ENCODE measurements at places on chromosomes 2 and 18.

DNA sequence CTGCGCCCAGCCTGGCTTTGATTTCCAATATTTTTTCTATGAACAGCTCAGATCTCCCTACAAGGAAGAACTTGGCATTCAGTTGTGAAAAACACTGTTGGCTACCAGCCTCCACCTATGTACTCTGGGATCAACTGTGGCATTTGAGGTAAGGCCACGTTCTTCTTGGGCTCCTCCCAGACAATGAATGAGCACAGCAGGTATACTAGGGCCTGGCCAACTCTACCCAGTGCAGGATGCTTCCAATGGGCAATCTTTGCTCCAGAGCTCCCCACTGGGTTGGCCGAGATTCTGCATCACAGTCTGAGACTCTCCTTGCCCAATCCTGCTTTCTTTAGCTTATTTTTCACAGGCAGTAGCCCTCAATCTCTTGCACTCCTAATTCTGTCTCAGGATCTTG lies 75.9 kb downstream of the TMEM131 start:
- no peak for DNase-seq

DNA sequence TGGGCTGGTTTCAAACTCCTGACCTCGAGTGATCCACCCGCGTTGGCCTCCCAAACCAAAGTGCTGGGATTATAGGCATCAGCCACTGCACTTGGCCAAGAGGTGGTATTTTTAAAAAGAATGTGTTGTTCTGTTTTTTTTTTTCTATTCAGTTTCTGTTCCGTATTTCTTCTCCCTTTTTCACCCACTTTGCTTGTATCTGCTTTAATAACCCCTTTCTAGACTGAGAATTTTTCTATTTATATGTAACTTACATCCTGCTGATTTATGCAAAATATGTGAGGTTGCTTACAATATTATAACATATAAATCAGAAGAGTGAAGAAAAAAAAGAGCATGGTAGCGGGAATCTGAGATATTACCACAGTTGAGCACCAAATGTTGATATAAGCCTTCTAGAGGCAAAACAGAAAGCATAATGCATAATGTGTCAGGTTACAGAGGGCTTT lies 17.2 kb upstream of the LYPD6B start:
- DNase-seq = no peak

DNA sequence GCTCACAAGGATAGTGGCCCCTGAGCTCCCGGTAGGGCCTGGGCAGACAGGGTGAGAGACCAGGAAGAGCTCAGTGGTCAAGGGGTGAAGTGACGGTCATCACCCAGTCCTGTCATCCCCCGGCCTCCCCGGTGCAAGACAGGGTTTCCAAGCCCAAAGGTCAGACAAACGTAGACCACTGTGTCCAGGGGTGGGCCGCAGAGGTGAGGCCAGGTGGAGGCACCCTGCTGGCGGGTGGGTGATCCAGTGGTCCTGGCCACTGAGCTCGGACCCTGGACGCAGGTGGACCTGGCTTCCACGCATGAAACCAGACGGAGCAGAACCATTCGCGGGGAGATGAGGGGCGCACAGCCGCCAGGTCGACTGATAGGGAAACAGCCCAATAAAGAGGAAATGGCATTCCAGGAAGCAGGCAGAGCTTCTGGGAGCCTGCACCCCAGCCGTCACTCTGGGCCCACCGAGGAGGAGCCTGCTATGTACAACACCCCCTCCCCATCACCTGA lies 14.4 kb upstream of the SNED1 start:
- no peak for DNase-seq

DNA sequence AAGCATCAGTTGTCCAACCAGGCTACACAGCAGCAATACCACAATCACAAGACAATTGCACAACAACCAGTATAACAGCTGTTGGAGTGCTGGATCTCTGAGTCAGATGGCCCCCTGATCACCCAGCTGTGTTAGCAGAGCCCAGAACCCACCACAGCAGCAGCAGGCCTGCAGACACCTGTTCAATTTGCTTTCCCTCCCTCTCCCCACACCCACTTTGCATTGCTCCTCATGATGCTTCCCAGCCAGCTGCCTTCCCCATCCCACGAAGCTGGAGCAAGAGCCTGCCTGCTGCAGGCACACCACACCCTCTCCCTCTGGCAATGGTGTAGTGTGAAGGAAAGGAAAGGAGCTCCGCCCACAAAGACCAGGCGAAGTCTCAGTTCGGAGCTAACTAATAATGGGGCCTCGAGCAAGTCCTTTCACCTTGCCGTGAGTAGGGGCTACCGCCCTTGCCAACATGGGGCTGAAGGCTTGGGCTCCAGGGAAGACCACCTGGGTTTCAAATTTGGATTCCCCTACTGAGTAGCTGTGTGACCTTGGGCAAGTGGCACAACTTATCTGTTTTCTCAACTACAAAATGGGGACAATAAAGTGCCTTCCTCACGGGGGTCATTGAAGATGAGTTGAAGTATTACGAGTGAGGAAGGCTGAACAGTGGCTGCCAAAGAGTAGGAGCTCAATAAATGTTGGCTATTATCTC lies 19.4 kb upstream of the ZBTB7C start:
- no peak for DNase-seq

DNA sequence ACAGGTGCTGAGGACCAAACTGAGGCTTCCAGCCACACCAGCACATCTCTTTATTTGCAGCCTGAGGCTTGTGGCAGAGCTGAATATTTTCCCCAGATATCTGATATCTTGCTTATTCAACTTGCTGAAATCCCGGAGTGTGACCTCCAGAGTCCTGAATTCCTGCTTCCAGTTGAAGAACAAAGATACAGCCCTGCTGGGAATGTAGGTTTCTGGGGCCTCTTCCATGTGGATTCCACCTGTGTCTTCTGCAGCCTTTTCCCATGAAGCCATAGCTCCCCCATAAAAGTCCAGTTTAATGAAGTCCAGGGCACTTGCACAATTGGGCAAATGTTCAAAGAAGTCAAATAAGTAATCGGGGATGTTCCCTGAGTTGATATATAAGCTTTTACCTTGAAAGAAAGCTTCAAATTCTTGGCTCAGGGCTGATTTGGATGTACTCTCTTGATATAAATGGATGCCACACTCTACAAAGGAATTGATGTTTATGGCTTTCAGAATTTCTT lies 14.9 kb downstream of the NLRC4 start:
- DNase-seq = no peak

DNA sequence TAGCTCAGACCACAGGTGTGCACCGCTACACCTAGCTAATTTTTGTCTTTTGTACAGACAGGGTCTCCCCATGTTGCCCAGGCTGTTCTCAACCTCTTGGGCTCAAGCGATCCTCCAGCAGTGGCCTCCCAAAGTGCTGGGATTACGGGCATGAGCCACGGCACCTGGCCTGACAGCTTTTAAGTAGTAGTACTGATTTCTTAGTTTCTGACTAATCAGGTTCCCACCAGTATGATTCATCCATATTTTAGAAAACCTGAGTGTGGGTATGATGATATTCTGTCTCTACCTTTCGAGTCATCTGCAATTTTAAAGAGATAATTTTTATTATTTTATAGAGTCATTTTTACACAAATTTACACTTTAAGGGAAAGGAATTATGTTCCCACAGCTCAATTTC lies 46.4 kb upstream of the GULP1 start:
- DNase-seq = no peak

DNA sequence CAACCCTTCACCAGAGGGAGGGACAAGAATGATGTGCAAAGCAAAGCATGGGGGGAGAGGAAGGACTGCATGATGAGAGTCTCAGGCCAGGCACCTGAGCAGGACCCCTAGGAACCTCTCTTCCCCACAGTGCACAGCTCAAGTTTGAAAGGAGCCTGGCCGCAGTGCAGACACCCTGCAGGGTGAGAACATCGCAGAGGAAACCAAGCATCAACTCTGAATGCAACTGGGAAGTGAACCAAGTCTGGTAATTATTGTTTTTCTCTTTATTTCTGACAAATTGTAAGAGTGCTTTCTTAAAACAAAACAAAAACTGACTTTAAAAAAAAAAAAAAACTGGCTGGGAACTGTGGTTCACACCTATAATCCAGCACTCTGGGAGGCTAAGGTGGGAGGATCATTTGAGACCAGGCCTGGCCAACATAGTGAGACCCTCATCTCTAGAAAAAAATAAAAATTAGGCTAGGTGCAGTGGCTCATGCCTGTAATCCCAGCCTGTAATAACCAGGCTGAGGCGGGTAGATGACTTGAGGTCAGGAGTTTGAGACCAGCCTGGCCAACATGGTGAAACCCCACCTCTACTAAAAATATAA lies 15.3 kb downstream of the NPC1 start:
- DNase-seq = no peak

- DNase-seq = no peak
These were observed 204.2 kb upstream of the FBXO11 start for GRCh38 chr2:48110492-48110891.

DNA sequence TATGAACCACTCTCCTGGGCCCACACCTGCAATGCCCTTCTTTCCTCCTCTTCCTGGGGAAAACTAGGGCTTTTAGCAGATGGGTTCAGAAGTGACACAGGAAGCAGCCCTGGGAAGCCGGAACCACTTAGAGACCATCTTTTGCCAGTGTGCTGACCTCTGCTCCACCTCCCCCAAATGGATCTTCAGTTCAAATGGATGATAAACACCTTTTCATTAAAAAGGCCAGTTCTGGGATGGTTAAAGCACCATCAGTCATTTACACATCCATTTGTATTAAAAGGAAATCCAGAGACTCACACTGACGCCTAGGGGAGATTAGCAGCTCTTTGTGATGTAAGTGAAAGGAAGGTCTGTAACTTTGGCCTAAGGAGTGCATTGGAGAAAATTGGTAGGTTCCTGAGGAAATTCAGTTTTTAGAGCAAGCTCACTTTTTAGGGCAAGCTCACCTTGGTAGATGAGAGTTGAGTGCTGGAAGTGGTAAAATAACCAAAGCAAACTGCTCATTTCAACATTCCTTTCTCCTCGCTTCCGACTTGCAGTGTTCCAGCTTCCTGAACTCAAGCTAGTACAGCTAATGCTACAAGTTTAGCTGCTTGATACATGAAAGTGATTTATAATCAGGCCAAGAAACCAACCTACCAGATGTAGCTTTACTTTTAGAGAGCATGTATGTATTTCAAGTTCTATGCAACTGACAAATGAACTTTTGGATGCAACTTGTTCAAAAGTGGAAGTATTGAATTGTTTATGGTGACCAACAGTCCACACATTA lies 47.7 kb downstream of the ACTR2 start:
- no peak for DNase-seq

DNA sequence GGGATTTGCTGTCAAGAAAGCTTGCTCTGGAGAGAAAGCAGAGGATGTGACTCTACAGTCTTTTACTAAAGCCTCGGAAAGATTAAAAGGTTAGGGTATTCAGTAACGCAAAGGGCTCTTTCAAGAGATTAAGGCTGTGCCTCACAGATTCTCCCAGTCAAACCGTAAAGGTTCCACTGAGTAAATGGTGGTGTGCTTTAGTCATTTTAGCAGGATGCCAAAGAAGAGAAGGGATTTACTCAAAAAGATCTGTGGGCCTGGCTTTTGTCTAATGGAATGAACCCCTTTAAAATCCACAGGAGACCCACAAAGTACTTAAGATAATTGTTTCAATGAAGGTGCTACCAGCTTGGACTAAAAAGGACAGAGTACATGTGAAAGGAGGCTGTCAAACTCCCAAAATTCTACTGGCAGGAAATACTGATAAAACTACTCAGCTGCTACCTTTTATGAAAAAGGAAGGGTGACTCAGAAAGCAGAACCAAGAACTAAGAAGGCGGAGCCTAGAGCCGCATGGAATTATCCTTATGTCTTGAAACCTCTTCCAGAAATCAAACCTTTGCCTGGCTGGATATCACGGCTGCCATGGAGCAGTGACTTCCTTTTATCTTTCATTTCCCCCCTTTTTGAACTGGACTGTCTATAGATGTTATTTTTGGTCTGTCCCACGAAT lies 670.2 kb upstream of the ZEB2 start:
- no peak for DNase-seq

- no peak for DNase-seq
These were observed 5.3 kb upstream of the MC4R start for GRCh38 chr18:60377778-60378469.

DNA sequence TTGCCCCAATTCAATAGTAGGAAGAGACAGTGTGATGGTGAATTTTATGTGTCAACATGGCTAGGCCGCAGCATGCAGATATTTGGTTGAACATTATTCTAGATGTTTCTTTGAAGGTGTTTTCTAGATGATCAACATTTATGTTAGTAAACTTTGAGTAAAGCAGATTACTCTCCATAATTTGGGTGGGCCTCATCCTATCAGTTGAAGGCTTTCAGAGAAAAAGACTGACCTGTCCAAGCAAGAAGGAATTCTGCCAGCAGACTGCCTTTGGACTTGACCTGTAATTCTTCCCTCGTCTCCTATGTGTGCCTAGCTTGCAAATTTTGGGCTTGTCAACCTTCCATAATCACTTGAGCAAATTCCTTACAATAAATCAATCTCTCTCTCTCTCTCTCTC lies 8.3 kb upstream of the GRP start:
- DNase-seq = no peak

DNA sequence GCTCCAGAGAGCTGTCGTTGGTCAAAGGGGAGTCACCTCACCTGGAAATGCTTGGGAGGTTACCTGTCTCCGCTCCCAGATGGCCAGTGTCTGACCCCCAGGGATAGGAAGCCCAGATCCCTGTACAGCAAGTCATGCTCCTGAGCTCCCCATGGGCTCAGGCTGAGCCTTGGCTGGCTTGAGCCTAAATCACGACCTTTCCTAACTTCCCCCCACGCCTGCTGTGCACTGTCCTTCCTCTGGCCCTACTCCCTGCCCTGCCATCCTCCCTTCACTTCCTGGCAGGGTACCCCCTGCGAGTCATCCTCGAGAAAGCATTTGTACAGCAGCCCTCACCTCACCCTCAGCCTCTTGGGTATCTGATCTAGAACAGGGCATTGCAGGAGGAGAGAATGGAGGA lies 9.2 kb upstream of the HDAC4 start:
- no peak for DNase-seq

DNA sequence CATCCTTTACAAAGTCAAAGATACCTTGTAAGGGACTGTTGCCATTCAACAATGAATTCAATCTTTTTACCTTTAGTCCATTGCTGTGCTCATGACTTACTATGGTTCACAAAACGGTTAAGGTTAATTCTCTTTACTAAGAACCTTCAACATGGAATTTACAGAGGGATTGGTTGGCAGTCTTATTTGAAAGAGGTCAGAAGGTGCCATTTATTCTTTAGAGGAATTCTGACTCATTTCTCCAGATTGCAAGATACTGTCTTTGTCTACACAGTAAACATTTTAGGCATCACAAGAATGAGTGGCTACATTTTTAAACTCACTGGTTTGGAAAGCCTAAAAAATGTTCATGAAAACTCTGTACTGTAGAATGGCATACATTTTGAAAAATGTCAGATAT lies 17.4 kb downstream of the KCNH7 start:
- no peak for DNase-seq

DNA sequence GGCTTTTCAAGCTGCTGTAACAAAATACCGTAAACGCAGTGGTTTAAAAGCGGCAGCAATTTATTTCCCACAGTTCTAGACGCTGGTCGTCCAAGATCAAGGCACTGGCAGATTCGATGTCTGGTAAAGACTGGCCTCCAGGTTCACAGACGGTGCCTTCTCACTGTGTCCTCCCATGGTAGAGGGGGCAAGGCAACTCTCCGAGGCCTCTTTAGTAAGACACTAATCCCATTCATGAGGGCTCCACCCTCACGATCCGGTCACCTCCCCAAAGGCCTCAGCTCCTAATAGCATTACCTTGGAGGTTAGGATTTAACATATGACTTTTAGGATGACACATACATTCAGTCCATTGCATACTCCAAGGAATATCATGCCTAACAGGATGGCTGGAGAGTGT lies 117.2 kb downstream of the SH3RF3 start:
- no peak for DNase-seq

- DNase-seq = peak; percentile 1
These were observed 107.4 kb downstream of the CPO start for GRCh38 chr2:207046724-207047123.

- no peak for DNase-seq
These were observed 423.6 kb upstream of the TNP1 start for GRCh38 chr2:217283460-217283859.
